ENCODE measurements at places on chromosomes 3 and 15.

GRCh38 chr15:93057618-93058017 lies 31.4 kb downstream of the RGMA start:
- no peak for DNase-seq

- no peak for DNase-seq
Observed at GRCh38 chr3:165797551-165797950, 39.7 kb downstream of the BCHE start.

- no peak for DNase-seq
Observed at GRCh38 chr3:167901138-167901537, 165.6 kb downstream of the SERPINI1 start.

GRCh38 chr15:77040673-77041072 lies 30.2 kb downstream of the TSPAN3 start:
- no peak for DNase-seq
